ENCODE measurements at places on chromosomes 1 and 21. TPM values are rescaled to one million over a fixed set of nuclear protein-coding genes. Genes with fewer than 3 reads are reported as not detected.
A peak's percentile ranks its signal among the peaks of the same experiment; 100 is the strongest.

The ERICH3 gene
- total RNA-seq = not detected

The TMPRSS15 gene
- total RNA-seq = not detected

The PTGS2 gene
- total RNA-seq = 0.17 TPM

The TCEA3 gene
- 1.3 TPM for total RNA-seq

The TEDDM1 gene
- not detected for total RNA-seq

The TSNAX gene
- 35.3 TPM for total RNA-seq

The GJA8 gene
- total RNA-seq = not detected

The UTP25 gene
- total RNA-seq = 17.5 TPM

- ATAC-seq = no peak
Observed at GRCh38 chr1:54814126-54814498, 13.0 kb upstream of the TTC22 start.

DNA sequence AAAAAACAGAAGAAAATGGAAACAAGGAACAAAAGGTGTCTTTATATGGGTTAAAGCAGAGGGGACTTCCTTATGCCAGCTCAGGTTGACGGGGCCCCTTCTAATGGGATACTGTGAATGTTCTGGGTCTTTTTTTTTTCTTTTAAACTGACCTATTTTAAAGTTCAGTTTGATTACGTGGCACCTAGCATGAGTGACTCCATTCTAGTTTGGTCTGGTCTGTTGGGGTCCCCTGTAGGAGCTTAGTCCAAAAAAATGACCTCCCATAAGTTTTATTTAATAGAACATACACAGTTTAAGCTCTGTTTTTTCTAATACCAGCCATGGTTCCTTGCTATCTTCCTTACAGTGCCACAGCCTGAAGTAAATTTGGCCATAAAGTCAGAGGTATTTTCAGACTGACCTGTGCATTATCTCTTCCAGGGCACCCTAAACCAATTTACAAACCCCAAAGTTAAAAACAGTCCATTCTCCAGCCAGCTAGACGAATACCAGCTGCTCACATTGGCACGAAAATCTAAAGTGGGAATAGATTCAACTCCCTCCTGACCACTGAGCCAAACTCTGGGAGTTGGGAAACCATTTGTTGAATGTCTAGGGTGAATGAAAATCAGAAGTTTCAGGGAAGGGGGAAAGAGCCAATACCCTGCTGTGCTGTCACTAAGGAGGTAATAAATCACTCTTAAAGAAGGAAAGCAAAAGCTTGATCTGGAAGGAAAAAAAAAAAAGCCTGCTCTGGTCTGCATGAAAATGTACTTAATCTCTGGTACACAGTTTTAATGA lies 42.4 kb downstream of the AKNAD1 start:
- ATAC-seq = no peak

GRCh38 chr1:210373628-210373877 lies 44.9 kb downstream of the HHAT start:
- peak; percentile 5 for ATAC-seq

- ATAC-seq = no peak
Observed at GRCh38 chr1:221768444-221769066, 26.7 kb upstream of the DUSP10 start.

DNA sequence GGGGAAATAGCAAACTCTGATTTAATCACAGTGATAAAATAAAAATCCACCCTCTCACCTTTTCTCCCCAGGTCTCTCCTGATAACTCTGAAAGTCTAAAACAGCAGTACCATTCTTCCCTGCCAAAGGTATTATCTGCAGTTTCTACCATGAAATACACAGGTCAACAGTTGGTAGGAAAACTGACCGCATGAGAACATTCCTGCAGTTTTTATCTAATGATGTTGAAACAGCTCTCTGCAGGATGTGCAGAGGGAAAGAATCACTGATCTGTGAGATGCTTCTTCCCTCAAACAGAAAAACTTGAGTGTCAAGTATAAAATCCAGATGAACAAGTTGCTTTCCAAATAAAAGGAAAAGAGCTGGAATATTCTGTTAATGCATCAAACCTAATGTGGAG lies 39.1 kb downstream of the KCNJ6 start:
- ATAC-seq = no peak

DNA sequence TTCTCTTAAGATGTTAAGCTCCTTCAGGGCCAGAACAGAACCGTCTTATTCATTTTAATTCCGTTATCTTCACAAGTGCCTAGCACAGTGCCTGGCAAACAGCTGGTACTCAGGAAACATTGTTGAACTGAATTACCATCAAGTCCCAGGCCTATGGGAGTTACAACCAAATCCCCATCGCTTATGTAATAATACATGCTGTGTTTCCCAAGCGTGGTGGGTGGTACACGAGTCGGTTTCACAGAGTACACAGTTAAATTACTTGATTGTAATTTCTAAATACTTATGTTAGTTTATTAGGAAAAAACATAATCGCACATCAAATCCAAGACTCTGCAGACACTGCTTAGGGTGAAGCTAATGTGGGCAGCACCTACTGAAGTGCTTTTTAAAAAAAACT lies 1.0 kb downstream of the ANGEL2 start:
- no peak for ATAC-seq

DNA sequence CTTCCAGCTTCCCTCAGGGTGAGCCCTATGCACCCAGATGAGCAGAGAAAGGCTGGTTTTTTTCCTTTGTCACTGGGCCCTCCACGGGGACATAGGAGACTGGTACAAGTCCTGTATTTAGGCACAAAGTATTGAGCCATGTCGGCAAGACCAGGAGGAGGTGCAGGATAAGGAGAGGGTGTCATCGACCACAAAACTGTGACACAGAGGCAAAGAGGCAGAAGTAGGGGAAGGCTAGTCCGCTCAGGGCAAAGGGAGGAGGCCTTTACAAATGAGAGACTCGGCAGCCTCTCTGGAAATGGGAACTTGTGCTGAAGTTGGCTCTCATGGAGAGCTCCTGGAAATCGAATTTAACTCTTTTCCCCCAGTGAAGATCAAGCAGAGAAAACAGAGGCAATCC lies 70.7 kb upstream of the CAMK1G start:
- ATAC-seq = no peak

DNA sequence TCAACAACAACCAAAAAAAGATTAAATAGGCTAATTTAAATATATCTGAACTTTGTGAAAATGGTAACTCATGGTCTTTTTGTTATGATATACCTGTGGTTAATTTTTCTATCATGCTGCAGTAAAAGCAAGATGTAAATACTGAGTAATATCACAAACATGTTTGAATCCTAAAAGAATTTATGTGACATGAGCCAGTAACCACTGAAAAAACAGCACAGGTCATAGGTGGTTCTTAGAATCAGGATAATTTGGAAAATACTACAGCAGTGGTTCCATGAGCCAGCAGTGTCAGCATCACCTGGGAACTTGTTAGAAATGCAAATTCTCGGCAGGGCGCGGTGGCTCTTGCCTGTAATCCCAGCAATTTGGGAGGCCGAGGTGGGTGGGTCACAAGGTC lies 4.1 kb downstream of the ATP5IF1 start:
- no peak for ATAC-seq

DNA sequence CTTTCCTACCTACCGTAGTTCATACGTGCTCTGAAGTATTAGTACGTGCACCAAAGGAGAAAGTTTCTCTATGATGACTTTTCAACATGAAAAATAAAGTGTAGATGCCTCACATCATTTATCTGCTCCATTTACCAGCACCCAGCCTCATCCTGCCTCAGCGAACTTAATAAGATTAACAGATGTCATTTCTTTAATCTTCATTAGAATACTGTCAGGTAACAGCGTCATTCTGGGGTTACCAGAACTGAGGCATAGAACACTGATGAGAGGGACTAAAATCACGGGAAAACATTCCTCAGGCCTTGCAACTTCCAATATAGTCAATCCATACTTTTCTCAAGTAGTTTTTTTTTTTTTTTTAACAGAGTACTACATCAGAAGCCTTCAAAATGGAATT lies 43.2 kb upstream of the DISC1 start:
- no peak for ATAC-seq
